ENCODE measurements at places on chromosomes 16 and 17.

DNA sequence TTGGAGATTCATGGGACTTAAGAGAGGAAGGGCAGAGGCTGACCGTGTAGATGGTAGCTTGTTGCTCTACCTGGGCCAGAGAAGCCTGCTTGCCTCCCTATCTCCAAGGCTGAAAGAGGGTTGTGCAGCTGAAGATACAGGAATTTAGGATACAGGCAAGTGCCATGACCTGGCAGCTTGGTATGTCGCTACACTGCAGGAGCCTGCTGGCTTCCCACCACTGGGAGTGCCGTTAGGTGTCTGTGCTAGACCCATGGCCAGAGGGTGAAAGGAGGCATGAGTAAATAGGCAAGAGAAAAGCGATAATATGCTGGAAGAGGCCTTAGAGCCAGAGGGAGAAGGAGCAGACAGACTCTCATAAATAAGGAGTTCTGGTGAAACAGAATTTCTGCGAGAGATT, 10.6 kb downstream of the NAA60 start:
- no peak for DNase-seq

DNA sequence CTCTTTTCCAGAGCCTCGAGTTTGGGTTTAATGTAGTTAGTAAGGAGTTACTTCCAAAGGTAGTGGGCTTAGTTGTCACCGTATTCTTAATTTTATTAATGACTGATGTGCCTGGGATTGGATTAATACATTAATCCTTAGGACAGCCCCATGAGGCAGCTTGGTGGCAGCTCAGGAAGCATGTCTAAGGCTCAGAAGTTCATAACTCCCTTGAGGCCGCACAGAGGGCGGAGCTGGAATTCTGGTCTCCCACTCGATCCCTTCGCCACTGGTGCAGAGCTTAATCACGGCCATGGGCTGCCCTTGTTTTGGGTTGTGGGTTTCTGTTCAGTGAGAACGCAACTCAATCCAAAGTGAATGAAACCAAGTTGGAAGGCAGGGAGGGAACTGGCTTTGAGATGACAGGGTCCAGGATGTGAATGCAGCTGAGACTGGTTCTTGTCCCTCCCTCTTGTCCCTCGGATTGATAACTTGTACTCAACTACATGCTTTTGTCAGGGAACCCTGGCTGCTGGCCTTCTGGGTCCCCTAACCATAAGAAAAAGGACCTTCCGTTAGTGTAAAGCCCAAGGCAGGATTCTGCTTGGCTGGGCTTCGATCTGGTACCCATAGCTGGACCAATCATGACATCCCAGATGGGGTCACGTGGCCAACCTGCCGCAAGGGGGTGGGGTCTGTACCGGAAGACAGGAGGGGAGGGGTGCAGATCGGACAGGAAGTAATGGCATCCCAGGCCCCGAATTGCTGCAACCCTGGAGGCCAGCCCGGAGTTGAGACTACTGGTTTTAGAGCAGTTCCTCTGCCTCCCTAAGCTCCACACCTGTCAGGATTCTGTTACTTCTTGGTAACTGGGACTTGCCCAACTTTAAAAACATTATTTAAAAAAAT, 45.4 kb downstream of the SNX20 start:
- DNase-seq, result no peak

DNA sequence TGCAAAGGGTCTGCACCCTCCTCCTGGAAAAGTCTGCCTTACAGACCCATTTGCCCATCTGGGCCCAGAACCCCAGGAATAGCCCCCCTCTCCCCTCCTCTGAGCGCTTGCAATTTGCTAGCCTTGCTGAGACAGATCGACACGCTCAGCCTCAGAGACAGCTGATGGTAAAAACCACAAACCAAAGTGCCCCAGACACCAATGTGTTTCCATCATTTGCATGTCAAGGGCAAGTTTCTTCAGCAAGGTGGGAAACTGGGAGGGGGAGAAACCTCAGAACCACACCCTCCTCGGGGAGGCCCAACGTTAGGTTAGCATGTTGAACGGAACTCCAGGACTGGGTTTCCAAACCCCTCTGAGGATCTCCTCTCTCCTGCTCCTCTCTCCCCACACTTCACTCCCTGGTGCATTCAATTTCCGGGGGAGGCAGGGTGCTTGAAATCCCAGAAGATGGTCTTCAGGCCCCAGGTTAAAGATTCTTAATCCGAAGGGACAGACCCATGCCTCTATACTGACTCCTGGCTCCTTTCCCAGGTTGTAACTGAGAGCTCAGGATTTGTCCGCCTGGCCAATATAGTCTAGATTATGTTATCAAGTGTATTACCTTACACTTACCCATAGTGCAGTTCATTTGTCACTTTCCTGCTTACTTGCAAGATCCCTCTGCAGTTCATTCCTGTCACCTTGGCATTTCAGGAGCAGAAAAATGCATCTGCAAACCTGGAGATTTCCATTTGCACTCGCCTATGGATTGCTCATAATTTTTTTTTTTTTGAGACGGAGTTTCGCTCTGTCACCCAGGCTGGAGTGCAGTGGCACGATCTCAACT, 1.3 kb upstream of the CUEDC1 start:
- DNase-seq, result no peak

- no peak for DNase-seq
These were observed 74.1 kb upstream of the MON1B start for GRCh38 chr16:77116856-77117255.

GRCh38 chr17:15263206-15263579, 1.9 kb downstream of the PMP22 start:
- peak; percentile 80 for DNase-seq
